ENCODE measurements at places on chromosomes 13 and 19.

GRCh38 chr13:114122591-114123211 is 9.7 kb downstream of the RASA3 start:
- DNase-seq, result no peak

- DNase-seq, result no peak
Measured at GRCh38 chr19:48636859-48637448, at the start of gene DBP. Gene DBP, minus strand, starts transcription at chr19:48637379. Its CDS starts 385 bp downstream, at chr19:48636994.

GRCh38 chr13:25886438-25887214 is 165.2 kb downstream of the SHISA2 start:
- no peak for DNase-seq

DNA sequence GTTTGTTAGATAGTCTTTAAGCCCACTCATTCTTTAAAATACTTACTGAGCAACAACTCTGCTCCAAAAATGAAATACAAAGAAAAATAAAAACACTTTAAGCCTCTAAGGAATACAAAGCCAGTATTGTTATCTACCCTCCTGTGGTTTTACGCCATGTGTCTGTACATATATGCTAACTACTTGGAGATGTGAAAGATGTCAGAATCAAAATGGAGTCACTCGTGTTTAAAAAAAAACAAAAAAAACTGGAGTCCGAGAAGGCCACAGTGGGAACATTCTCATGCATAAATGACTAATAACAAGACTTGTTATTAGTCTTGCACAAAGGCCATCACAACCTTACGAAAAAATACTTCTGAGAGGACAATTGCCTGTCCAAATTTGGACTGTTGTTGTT is 393.1 kb downstream of the TBC1D4 start:
- no peak for DNase-seq

- peak; percentile 84 for DNase-seq
Measured at GRCh38 chr19:2607712-2608601, 94.5 kb downstream of the GNG7 start.

DNA sequence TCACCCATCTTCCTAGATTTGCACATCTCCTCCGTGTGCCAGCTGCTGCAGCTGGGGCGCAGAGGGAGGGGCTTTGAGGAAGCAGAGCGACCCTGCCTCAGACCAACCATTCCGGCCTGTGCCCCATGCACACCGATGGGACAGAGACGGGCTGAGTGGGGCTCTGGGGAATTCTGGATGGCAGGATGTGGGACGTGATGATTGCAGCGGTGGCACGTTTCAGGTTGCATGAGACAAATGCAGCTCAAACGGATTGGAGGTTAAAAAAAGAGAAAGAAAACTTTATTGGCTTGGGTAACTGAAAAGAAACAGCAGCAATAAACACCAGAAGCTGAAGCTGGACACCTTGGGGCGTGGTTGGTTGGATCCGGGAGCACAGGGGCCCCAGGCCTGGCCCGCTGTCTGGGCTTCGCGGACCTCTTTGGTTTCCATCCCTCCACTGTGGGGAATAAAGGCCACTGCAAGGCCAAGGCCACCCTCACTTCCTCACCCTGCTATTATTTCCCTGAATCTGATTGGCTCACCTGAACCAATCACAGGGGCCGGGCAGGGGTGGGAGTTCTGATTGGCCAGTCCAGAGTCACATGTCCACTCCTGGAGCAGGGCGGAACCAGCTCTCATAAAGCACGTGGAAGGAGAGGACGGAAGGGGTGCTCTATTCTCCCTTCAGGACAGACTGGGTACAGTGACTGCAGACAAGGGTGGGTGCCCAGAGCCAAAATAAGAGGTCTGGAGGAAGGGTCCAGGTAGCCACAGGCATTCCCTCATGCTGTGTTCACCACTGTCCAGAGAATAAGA is 6.1 kb upstream of the ZNF787 start:
- DNase-seq, result no peak

DNA sequence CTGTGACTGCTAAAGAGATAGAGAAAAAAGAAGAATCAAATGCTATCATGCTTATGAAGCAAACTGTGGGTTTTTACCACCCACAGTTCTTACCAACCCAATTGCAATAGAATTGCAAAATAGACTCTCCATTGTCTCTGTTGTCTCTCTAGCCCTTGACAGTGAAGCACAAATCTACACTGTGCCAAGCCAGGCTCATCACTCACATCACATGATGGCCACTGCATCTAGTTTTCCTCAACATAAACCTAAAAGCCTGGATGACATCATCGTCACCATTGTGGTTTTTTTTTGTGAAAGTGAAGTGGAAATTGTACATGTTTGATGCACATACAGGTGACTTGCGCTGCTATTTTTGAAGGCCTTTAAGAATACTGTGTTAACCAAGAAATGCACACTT is 56.1 kb downstream of the KL start:
- no peak for DNase-seq

DNA sequence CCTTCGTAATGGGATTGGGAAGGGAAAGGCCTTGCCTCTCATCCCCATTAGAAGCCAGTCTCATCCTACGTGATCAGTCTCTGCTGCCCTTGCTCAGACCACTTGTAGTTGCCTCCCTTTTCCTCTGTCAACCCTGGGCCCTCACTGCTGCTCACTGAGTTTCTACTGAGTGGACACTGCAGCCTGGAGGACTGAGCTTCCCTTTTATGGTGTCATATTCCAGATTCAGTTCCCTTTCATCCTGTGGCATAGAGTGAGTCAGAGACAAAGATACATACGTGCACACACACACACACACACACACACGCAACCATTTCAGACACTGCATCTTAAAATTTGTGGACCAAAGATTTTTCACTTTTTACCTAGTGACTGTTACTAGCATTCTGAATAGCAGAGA is 56.6 kb downstream of the COG3 start:
- DNase-seq, result no peak

GRCh38 chr13:32537580-32538142 is 934 bp downstream of the N4BP2L2 start:
- peak; percentile 33 for DNase-seq

DNA sequence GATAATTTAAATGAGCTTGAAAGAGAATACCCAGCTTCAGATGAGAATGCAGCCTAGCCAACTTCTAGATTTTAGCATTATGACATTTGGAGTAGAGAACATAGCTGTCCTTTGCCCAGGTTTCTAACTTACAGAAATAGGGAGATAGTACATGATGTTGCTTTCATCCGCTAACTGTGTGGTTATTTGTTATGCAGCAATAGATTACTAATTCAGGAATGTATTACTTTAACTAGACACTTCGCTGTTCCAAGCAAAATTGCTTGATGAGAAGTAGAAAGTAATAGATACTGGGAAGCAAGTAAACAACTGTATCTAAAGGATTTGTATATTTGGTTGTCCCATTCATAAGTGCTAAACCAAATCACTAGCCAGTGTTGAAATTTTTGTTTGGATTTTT is 790.9 kb upstream of the PRR20A start:
- DNase-seq, result no peak

All from activated T-helper 9 cell treated with anti-CD3 and anti-CD28 coated beads, Interleukin-2, amount 50 U/mL, for 16 hours (primary cell).